ENCODE measurements at places on chromosomes 6 and 20.

DNA sequence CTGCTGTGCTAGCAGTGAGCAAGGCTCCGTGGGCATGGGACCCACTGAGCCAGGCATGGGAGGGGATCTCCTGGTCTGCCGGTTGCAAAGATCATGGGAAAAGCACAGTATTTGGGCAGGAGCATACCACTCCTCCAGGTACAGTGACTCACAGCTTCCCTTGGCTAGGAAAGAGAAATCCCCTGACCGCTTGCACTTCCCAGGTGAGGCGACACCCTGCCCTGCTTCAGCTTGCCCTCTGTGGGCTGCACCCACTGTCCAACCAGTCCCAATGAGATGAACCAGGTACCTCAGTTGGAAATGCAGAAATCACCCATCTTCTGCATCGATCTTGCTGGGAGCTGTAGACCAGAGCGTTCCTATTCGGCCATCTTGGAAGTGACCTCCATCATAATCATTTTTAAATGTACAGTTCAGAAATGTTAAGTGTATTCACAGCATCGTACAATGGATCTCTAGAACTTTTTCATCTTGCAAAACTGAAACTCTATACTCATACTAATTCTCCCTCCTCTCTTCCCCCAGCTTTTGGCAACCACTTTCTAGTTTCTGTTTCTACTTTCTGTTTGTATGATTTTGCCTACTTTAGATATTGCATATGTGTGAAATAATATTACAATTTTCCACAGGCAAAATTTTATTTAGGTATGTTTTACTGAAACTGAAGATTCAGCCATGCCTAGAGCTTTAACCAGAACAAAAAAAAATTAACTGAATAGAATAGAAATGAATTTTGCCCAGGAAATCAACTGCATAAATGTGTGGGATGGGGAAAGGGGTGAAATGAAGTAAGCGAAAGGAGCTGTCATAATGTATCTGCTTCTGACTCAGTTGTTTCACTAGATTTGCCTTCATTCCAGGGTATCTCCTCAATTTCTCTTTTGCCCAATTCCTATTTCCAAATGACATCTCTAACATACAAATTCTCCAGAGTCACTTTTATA lies 100.0 kb downstream of the RWDD2A start:
- DNase-seq = no peak

GRCh38 chr20:45049904-45050471 lies 50.9 kb downstream of the KCNS1 start:
- no peak for DNase-seq

DNA sequence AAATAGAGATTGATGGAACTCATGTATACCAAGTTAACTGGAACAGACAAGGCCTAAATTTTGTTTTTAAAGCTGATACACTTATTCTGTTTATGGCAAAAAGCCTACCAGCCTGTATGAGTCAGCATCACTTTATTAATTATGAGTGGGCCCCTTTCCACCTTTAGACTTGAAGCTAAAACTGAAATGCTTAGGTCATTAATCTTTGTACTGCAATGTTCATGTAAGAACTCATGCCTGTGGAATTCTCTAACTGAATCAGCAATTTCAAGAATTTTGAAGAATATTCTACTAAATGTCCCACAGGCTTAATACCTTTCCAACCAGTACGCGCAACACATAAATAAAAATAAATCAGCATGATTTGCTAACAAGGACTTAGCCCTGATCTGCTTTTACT lies 140.2 kb upstream of the PHACTR1 start:
- no peak for DNase-seq

DNA sequence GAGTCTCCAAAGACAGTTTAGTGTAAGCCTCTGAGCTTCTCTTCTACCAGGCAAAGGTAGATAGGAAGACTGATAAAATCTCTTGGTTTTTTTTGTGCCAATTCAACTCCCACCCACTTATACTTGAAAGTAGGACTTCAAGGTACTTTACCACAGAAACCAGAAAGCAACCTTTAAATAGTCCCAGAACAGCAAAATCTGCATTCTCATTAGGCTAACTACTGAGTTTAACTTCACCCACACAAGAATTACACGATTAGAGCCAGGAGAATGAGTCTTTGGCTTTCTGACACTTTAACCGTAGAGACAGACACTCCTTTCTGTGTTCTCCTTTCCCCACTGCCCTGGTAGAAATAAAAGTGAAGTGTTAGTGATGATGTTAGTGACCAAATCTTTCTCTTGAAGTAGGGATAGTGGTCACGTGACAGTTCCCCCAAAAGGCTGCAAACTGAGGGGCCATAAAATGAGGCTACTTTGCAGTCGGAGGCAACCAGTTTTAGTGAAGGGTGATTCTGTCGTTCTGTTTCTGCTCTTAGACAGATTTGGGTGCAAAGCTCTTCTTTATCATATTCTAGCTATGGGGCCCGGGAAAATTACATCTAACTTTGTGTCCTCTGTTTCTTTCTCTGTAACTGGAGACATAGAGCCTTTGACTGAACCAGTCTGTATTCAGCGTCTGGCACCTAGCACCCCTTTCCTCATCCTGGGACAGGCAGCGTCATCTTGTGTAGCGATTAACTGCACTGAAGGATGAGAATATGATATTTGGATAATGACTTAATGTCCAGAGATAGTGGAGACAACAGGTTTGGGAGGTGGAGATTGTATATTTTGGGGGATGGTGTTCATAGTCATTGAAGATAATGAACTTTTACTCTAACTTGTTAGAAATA lies 206.4 kb upstream of the CITED2 start:
- no peak for DNase-seq

- DNase-seq = no peak
These were observed 648.8 kb upstream of the AGPAT4 start for GRCh38 chr6:161922631-161923119.

DNA sequence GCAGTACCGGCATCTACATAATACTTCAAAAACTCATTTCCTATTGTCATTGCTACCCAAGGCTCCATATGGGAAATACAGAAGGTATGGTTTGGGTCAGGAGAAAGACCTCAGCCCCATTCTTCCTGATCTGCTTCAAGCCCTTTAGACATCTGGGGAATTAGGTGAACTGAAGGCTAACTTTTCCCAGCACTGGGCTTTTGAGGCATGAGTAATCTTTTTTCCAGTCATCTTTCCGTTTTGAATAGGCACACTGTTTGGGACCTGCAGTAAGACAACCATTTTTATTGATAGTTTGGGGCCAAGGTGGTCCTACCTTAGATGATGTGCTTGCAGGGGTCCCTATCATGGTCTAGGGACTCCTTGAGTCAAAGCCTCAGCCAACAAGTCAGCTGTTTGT lies 198.4 kb downstream of the HAO1 start:
- no peak for DNase-seq

GRCh38 chr20:59224236-59224635 lies 60.6 kb downstream of the ZNF831 start:
- no peak for DNase-seq

All from activated CD4-positive, alpha-beta T cell treated with anti-CD3 and anti-CD28 coated beads, Interleukin-2, amount 50 U/mL, for 24 hours (primary cell).